Smooth muscle cell of the brain vasculature (primary cell): ENCODE measurements at places on chromosomes 13 and 19.
A peak's percentile ranks its signal among the peaks of the same experiment; 100 is the strongest.

DNA sequence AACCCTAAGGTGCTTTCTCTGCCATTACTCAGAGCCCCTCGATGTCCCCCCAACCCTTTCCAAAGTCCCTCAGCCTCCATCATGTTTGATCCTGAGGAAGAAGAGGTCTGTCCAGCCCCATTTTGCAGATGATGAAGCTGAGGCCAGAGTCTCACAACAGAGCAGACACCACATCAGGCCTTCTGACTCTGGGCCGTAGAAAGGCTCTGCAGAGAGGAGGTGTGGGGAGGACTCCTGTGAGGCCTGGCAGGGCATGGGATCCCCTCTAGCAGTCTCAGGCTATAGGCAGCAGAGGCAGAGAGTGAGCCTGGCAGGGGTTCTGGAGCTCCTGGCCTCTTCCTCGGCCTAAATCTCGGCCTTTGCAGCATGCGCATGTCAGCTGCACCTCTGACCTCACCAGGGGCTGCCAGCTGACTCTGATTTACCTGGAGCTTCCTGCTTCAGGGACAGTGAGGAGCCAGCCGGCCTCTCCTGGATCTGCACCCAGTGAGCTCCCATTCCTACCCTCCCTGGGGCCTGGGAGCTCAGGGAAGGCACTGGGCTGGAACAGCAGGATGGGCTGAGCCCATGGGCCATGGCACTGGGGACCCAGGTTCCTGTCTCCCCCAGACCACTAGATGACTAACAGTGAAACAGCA, 41.7 kb upstream of the VSTM2B start:
- no peak for DNase-seq

DNA sequence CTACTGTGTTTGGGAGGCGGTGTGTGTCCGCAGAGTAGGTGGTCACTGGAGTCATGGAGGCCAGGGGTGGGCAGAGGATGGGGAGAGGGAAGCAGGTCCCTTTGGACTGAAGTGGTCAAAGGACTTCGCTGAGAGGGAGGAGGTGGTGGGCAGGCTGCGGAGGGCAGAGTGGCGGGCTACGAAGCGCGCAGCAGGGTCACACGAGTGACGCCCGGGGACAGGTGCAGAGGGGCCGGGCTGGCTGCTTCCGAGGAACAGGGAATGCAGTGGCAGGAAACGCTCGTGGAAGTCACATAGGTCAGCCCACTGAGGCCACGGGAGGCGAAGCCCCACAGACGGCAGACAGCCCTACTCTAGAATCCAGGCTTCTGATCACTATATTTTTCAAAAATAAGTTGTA, 111.5 kb downstream of the URI1 start:
- DNase-seq: no peak

GRCh38 chr13:36130552-36131221, 495 bp downstream of the DCLK1 start:
- no peak for DNase-seq

GRCh38 chr13:102536695-102537485, 59.9 kb upstream of the TPP2 start:
- no peak for DNase-seq

- peak; percentile 36 for DNase-seq
Measured at GRCh38 chr13:40190641-40191100, 475.8 kb downstream of the FOXO1 start.

- DNase-seq: no peak
Measured at GRCh38 chr19:46448601-46449000, 19.9 kb upstream of the PNMA8C start.

- no peak for DNase-seq
Measured at GRCh38 chr13:32537580-32538142, 934 bp downstream of the N4BP2L2 start.

GRCh38 chr13:23447927-23448326, 14.4 kb upstream of the SACS start:
- no peak for DNase-seq

DNA sequence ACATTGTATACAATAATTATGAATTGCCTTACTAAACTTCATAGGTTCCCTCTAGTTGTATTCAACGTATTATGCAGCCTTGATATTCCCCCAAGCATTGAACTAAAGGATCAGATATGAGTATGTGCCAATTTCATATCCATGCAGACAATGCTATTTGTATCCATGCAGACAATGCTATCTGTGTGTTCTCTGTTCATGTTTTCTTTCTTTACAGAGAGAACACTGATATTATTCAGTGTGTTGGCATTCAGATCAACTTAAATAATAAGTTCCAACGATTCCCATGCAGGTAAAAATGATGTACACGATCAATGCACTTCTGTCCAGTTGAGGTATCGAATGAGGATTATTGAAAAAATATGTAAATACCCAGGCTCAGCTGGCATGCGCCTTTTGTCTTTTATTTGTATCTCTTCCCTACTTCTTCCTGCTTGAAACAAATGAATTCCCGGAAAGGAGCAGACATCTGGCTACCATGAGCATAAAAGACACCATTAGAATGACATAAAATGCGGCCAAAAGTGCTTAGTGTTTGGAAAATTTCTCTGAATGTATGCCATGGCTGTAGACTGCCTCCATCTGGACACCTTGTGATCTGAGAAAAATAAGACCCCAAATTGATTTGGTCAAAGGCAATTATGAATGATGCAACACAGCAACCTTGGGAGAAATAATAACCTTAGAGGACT, 731.5 kb downstream of the SLITRK1 start:
- DNase-seq: no peak
